SIG-M5 (cell line): ENCODE measurements at places on chromosomes 6 and 20.

DNA sequence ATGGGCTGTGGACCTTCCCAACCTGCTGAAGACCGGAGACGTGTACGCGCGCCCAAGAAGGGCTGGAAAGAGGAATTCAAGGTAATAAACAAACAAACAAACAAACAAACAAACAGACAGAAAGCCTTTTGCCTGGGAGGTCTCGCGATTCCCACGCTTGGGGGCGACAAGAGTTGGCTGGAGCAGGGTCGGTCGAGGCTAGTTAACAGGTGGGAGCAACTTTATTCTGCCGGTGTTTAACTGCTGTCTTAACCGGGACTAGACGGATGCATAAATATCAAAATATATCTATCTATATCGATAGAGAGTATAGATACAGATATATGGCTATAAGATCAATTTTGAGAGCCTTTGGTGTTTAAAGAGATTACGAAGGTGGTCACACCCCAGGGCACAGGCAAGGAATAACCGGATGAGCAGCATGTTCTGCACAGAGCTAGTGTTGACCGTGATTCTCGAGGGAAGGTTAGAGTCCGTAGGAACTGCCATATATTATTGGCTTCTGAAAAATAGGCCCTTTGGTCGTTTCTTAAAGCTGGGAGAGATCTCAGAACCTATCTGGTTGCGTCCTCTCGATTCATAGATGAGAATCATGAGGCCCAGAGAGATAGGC lies 514 bp downstream of the STMND1 start:
- no peak for DNase-seq

DNA sequence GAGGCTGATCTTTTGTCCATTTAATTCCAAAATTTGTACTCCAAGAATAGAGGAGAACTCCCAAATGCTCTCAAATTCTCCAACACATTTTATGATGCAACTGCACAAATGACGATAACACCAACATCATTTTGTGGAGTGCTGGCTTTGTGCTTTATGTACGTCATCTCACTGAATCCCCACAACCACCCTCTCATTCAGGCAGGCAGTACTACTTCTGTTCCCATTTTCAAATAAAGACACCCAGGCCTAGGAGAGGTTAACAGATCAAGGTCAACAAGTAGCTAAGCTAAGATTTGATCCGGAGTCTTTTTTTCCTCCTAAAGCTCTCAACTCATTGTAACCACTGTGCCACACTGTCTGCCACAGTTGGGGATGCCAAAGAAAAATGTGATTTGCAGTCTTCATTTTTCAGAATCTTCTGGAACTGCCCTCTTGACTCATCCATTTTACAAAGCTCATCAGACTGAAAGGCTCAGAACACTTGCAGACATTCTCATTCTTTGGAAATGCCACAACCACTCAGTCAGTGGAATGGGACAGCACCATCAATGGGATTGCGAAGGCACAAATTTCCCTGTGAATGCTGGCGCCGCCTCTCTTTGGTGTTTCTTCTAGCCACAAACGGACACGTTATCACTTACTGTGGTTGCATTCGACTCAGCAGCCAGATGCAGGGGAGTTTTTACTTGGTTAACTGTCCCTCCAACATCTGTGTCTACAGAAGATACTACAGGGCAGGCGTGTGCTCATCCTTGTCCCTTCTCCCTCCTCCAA lies 184.4 kb downstream of the GJA10 start:
- DNase-seq: no peak

GRCh38 chr20:23027721-23028120 lies 7.4 kb upstream of the SSTR4 start:
- DNase-seq: no peak

DNA sequence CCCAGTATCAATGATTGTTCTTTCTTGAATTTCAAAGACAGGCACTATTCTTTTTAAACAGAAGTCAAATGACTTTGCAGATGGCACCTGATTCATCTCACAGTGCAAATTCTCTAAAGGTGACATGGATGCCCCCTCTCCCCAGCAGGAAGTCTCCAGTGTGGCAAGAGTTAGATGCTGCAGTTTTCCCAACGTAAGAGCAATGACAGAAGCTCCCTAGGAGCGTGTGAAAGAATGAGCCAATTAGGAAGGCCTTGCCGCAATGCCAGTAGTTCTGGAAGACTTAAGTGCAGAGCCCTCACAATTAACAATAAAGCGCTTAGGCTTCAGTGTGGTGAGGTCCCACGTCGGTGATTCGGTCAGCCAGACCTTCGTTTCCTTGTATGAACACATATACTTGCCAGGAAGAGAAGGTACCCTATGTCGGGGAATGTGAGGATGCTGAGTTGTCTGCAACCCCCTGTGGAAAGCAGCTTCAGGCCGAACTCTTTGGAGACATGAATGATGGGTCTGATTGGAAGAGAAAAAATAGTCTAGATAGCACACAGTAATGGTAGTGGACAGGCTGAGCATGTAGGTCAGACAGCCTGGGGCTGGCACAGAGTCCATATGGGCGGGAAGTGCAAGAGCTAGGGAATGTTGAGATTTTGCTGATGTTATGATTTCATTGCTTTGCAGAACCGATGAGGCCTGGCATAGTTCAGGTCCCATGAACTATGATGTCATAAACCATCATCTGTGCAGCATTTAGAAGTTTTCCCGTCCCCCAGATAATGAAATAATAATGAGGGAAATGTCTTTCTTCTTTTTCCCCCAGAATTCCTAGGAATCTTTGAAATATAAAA lies 132.6 kb downstream of the PHACTR1 start:
- DNase-seq: no peak

DNA sequence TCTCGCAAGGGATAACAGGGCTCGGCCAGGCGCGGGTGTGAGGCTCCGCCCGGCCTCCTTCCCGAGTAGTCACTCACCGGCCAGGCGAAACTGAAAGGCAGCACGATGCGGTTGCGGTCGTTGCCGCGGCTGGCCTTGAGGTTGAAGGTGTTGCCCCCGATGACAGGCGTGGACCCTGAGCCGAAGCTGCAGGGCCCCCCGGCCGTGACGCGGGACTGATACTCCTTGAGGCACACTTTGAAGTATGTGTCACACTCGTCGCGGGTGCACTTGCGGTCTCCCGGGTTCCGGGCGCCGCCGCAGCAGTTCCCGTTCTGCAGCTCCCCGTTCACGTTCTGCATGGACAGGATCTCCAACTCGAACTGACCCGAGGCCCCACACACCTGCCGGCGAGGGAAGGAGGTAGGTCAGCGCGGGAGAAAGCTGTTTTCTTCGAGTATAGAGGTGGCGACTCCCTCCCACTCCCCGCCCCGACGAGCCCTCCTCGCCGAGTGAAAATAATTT lies 1.1 kb downstream of the JAG1 start:
- no peak for DNase-seq

GRCh38 chr20:4775322-4776078 lies 53.8 kb downstream of the PRND start:
- DNase-seq: no peak

- no peak for DNase-seq
Observed at GRCh38 chr20:50805349-50805684, 10.5 kb downstream of the BCAS4 start.
